ENCODE measurements at places on chromosomes 3 and 15.

- no peak for DNase-seq
Observed at GRCh38 chr15:41894791-41895463, 1.1 kb upstream of the SPTBN5 start.

- no peak for DNase-seq
Observed at GRCh38 chr3:41424543-41425300, 225.4 kb downstream of the CTNNB1 start.

GRCh38 chr3:142596726-142597088 lies 514 bp downstream of the PLS1 start:
- no peak for DNase-seq

- no peak for DNase-seq
Observed at GRCh38 chr3:152745646-152746045, 89.3 kb upstream of the P2RY1 start.

DNA sequence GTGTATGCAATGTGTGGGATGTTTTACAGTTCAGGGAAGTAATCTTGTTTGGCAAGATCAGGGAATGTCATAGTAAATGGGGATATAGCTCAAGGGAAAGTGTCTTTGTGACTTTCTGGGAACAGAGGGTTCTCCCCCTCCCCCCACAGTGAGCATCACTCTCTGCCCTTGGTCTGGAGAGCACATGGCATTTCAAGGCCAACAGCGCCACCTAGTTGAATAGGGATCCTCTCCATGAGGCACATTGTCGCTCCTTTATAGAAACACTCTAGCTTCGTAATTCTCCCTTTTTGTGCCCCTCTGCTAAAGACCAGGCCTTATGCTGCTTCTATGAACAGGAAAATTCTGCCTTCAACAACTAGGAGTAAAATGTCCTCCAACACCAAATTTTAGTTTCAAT lies 37.1 kb upstream of the ARNT2 start:
- peak; percentile 87 for DNase-seq

GRCh38 chr3:109853077-109853731 lies 515.9 kb upstream of the DPPA4 start:
- DNase-seq: peak; percentile 15

GRCh38 chr15:71355268-71355667 lies 240.0 kb downstream of the THSD4 start:
- no peak for DNase-seq

GRCh38 chr15:52855157-52855556 lies 65.0 kb upstream of the ONECUT1 start:
- DNase-seq: no peak

DNA sequence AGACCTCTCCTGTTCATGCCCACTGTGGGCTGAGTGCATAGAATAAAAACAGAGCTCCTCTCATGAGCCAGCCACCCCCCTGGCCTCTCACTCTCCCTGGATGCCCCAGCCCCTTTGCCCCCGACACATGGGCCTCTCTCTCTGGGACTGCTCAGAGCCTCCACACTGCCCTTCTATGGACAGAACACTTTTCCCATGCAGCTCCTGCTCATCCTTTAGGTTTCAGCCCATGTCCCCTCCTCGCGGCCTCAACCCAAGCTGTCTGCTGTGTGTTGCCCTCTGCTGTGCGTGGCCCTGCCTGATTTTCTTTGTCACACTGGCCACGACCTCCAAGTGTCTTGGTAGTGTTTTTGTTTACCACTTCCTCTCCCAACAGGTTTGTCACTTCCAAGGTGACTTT lies 20.7 kb upstream of the PRR23E start:
- no peak for DNase-seq

GRCh38 chr3:156705761-156706616 lies 31.6 kb downstream of the TIPARP start:
- DNase-seq: no peak

DNA sequence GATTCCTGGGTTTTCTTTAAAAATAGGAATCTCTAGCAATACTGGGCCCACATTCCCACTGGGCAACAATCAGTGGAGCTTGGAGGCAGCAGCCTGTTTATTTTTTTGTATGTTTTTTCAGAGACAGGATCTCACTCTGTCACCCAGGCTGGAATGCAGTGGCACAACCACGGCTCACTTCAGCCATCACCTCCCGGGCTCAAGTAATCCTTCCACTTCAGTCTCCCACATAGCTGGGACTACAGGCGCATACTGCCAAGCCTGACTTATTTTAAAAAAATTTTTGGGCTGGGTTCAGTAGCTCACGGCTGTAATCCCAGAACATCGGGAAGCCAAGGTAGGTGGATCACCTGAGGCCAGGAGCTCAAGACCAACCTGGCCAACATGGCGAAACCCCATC lies 29.1 kb upstream of the GNB5 start:
- no peak for DNase-seq

GRCh38 chr3:64518950-64519349 lies 168.8 kb downstream of the ADAMTS9 start:
- DNase-seq: no peak

- no peak for DNase-seq
Observed at GRCh38 chr3:112619295-112619694, 21.6 kb downstream of the CCDC80 start.

GRCh38 chr3:165817160-165817709 lies 20.0 kb downstream of the BCHE start:
- DNase-seq: no peak

- DNase-seq: no peak
Observed at GRCh38 chr3:18531662-18532061, 106.5 kb upstream of the SATB1 start.

DNA sequence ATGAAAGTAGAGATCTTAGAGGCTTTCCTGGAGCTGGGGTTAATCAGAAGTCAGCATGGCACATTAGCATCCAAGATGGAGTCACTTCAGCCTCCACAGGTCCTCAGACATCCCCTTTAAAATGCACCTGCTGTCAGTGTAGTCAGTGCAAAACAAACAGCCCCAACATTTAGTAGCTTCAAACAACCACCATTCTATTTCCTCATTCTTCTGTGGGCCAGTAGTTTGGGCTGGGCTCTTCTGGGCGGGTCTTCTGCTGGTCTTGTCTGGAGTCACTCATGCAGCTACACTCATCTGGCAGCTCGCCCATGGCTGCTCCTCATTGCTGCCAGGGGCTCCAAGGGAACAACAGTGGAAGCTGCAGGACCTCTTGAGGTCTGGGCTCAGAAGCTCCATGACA lies 99.9 kb downstream of the TLE3 start:
- DNase-seq: no peak

GRCh38 chr3:108127301-108127988 lies 36.6 kb upstream of the CD47 start:
- DNase-seq: no peak

DNA sequence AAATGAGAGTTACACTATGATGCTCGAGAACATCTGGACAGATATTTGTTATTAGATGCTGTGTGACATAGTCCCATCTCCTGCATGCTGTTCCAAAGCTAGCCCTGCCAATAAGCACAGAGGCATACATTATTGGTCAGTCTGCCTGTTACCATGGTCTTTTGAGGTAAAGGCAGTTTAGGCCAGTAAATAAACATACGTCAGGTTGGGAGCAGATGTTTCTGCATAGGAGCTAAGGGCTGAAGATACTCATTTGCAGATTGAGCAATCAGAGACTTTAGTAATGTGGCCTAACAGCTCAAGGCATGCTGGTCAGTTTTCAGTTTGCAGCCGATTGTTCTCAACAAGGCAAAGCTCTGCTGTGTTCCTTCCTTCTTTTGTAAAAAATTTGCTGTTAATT lies 192.9 kb downstream of the ADAMTSL3 start:
- no peak for DNase-seq

DNA sequence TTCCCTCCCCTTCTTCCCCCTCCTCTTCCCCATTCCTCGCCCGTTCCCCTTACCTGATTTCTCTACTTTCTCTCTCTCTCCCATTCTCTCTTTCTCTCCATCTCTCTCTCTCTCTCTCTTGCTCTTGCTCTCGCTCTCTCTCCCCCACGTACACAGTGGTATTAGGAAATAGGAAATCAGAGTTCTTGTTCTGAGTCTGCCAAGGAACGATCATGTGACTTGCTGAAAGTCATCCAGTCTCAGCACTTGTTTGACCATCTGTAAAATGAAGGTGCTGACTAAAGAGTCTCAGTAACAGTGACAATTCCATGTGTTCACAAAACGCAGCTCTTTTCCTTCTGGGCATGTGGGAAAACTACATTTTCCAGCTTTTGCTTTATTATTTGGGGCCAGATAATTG lies 445.0 kb upstream of the TGFBR2 start:
- DNase-seq: no peak

Measured in SK-MEL-5 (cell line).